Substantia nigra (tissue), 51 donors: ENCODE measurements at places on chromosomes 11 and 22.

GRCh38 chr11:94884376-94884775 is 89.0 kb downstream of the CWC15 start:
- DNase-seq, result no peak

DNA sequence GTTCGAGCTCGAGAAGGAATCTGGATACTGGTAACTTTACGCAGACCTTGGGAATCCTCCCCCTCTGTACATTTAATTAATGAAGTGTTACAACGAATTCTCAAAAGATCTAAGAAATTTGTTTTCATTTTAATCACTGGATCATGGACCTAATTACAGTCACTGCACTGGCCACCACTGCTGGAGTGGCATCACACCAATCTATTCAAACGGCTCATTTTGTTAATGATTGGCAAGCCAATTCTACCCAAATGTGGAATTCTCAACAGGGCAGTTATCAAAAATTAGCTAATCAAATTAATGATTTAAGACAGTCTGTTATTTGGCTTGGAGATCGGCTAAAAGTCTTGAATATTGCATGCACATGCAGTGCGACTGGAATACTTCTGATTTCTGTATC is 30.1 kb upstream of the ALDH3B2 start:
- DNase-seq, result no peak

GRCh38 chr11:42271306-42271705 is 811.9 kb upstream of the LRRC4C start:
- no peak for DNase-seq

- no peak for DNase-seq
Measured at GRCh38 chr11:93626038-93626437, 35.4 kb upstream of the CEP295 start.

DNA sequence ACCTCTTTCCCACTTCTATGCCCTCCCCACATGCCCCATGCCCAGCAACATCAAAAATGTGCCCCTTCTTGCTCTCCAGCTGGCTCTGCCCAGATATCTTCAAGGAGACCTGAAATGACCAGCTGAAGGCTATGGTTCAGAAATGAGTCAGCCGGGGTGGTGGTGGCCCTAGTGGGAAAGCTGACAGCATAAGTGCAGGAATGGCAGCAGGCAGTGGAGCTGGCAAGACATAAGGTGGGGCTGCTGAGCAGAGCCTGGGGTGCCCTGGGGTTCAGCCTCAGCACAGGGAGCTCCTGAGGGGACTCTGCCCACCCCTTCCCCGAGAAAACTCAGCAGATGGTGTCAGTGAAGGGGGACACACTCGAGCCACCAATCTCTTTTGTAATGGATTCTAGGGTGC is 593.4 kb downstream of the BUD13 start:
- no peak for DNase-seq

GRCh38 chr11:13238879-13239514 is 38.6 kb upstream of the BMAL1 start:
- DNase-seq, result peak; percentile 7

DNA sequence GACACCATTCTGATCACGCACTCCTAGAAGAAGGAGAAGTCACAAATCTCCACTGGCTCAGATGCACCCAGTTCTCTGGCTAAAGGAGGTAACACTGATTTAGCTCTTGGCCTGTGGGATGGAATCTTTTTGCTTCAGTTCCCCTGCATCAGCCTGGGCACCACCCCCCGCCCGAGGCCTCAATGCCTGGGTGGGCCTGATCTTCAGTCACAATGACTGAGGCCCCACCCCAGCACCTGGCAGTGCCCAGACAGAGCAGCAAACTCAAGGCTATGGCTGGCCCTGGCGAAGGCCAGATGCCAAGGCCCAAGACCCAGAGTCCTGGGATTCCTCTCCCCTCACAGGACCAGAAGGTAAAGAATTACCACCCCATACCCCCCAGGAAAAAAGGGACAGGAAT is 5.0 kb downstream of the CYB561A3 start:
- no peak for DNase-seq

DNA sequence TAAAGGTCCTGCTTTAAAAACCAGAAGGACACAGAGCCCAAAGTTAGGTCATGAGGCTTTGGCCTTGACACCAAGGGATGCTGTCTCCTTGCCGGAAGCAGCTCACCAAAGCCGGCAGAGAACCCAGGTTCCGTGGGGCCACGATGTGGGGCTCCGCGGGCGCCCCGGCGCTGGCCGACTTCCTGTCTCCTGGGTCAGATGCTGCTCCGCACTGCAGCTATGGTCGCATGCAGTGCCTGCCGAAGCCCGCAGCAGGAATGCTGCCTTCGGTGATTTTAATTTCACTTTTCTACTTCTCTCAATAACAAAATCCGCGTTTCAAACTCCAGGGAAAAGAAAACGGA is 454 bp upstream of the OTUB1 start:
- DNase-seq, result no peak

GRCh38 chr11:27039873-27040272 is 742 bp upstream of the BBOX1 start:
- no peak for DNase-seq

DNA sequence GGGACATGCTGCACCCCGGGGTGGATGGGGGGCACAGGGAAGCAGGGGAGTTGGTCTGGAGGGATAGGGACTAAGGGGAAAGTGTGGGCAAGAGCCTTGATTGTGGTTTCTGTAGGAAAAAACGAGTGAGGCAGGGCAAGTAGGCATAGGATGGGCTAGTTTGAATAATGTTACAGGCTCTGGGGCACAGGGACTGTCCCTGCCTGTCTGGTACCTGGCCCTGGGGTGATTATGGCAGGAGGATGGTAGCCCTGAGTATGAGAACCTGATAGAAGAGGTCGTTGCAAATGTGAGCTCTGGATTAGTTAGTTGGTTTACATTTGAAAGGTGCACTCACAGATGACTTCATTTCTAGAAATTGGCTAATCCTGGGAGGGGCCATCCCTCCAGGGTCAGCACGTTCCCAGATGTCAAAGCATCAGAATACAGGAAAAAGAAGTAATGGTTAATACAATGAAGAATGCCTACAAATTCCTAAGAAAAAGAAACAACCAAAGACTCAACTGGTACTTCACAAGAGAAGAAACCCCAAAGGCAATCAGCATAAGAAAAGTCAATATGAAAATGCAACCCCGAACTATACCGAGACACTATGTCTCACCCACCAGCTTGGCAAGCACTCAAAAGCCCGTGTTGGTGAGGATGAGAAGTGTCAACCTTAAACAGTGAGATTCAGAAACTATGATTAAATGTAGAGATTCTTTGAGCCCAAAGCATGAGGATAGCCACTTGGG is 11.3 kb upstream of the SMIM38 start:
- DNase-seq, result no peak

GRCh38 chr11:64501500-64502427 is 89.3 kb upstream of the SLC22A12 start:
- DNase-seq, result no peak

- no peak for DNase-seq
Measured at GRCh38 chr11:113618360-113618759, 87.7 kb downstream of the TMPRSS5 start.

- no peak for DNase-seq
Measured at GRCh38 chr11:87425943-87426342, 388.2 kb downstream of the TMEM135 start.

DNA sequence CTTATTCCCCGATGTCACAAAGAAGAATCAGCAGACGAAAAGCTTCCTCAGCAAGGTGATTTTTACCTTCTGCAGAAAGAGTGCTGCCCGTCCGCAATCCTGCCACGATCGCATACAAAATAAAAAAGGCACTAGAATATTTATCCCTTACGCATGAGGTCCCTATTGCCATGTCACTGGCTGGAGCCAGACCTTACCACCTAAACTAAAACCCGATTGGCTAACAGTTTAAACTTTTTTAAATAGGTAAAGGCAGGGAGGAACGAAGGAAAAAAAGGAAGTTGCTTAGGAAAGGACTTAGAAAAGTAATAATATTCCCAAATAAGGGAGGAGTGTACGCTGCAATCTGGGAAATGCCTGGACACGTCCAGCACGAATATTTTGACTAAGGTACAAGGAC is 21.2 kb upstream of the ALDH3B2 start:
- no peak for DNase-seq

- no peak for DNase-seq
Measured at GRCh38 chr11:47593934-47594855, at the start of gene C1QTNF4. Gene C1QTNF4, minus strand, starts transcription at chr11:47594411. Its CDS starts 3,601 bp downstream, at chr11:47590810.
